ENCODE measurements at places on chromosomes 6 and 20.

GRCh38 chr20:44715499-44716308 lies 535 bp downstream of the CCN5 start:
- no peak for DNase-seq

DNA sequence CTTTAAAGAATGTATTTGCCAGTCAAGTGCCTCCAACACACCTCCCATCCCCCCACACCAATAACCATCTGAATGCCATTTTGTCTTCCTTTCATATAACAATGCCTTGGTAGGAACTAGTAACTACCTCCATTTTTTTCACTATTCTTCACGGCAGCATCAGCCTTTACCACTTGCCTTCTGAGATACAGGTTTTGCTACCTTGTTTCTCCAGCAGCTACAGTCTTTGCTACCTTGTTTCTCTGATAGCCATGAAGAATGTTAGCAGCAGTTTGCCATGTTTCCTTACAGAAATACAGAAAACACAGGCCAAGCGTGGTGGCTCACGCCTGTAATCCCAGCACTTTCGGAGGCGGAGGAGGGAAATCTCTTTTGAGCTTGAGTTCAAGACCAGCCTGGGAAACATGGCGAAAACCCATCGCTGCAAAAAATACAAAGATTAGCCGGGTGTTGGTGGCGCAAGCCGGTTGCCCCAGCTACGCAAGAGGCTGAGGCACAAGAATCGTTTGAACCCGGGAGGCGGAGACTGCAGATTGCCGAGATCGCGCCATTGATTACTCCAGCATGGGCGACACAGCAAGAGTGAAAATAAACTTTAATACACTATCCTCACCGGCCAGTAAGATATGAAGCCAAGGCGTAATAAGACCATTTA lies 100.9 kb downstream of the HFE start:
- DNase-seq = no peak

DNA sequence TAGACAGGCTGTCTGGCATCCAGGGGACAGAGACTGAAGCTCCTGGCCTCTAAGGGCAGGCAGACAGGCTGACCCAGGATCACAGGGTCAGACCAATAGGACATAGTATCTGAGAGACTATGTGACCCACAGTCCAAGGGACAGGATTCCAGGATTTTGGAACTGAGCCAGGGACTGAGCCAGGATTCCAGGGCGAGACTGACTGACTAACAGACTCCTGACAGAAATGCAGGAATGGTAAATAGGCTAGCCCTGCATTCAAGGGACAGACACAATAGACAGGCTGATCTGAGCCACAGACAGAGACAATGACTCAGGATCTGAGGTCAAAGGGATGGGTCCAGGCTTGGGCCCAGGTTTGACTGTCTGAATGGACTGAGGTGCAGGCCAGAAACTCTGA lies 19.8 kb downstream of the XKR7 start:
- DNase-seq = no peak

DNA sequence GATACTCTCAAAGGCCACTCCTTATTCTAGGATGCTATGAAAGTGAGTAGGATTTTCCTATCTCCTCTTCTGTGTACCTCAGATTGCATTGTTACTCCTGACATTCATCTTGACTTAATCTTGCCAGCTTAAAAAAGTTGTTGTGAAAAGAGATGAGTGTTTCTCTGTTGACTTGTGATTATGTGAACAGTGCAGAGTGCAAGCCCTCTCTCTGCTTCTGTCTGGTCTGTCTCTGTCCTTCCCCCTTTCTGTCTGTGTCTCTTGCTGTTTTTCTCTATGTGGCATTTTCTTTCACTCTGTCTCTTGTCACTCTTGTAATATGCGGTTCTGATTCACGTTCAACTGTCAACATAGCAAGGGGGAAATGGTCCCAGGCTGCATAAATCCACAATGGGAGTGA lies 306.6 kb downstream of the FARS2 start:
- no peak for DNase-seq

DNA sequence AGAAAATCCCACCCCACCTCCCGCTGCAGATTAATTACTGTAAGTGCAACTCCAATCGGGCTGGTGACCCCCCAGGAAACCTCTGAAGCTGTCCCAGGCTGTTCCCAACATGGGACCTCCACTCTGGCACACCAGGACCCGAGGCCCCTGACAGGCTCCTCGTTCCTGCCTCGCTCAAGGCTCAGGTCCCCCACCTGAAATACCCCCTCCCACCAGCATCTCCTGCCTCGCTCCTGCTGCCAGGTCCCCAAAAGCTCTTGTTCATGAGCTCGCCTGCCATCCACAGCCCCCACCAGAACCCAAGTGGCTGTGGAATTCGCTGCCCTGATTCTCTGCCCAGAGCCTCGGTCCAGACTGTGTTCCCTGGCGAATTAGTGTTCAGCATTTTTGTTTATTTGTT lies 26.1 kb downstream of the NPEPL1 start:
- peak; percentile 45 for DNase-seq

DNA sequence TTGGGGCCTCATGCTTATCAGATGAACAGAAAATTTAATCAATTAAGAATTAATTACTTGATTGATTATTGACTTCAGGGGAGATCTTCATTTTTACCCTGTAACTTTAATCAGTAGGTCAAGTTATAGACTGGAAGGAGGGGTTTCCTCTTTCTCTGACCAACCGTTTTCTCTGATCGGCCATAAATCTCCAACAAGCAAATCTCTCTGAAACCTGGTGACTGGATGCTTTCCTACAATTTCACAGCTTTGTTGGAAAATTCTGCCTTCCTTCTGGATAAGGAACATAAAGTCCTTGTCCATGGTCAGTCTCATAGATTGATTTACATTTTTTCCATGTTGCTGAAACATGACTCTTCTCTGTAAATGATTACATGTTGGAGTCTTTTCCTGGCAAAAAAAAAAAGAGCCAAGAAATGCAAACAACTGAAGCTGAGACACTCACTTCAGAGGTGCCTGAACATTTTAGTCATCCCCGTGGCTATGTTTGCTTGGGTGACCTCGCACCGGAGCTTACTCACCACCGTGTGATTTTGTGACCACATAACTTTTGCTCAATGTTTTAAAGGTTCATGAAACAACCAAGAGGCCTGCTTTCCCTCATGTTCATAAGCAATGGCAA lies 31.0 kb downstream of the IRF4 start:
- DNase-seq = no peak

DNA sequence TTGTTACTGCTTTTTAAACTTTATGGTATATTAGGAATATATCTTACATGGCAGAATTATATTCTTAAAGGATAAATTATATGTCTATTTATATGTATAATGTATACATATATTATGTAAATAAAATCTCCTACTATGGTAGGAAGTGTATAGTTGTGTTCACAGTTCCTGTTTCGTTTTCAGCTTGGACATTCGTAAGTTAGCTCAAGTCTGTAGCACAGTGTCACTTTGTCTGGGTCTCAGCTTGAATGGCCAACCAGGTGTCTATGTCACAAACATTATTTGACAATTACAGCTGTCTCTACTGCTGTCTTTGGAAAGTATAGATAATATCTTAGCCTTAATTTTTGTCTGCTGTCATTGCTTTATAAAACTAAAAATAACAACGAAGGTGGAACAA lies 303.9 kb downstream of the CDKAL1 start:
- no peak for DNase-seq

DNA sequence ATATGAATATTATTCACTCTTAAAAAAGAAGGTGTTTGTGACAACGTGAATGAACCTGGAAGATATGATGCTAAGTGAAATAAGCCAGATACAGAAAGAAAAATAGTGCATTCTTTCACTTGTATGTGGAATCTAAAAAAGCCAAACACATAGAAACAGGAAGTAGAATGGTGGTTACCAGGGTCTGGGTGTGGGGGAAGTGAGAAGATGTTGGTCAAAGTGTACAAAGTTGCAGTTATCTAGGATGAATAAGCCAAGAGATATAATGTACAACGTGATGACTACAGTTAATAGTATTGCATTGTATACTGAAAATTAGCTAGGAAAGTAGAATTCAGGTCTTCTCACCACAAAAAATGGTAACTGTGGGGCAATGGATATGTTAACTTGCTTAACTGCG lies 151.1 kb upstream of the HCRTR2 start:
- DNase-seq = no peak

GRCh38 chr6:28160233-28160632 lies 18.6 kb downstream of the ZKSCAN8 start:
- DNase-seq = no peak

DNA sequence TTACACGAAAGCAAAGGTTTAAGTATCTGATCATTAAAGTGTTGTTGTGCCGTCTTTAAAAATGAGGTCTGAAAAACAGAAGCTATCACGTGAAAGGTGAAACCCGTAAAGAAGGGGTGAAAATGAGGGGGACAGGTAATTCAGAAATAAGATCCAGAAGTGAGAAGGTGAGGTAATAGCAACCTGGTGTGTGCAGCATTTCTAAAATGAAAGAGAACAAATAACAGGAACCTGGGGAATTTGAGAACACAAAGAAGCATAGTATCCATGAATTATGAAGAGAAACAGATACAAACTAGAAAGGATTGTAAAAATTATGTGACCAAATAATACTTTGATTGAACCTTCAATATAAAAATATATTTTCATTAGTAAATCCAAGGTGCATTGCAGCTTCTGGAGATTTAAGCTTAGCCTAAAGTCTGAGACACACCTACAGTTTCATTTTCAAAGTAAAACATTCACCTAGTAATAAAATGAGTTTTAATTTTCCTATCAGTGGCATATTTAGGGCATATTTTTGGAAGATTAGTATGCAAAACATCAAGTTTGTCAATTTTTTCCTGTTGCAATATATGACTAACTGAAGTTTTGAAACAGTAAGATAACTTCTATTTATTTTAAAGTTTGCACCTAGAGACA lies 1.4 kb downstream of the HEY2 start:
- DNase-seq = no peak

DNA sequence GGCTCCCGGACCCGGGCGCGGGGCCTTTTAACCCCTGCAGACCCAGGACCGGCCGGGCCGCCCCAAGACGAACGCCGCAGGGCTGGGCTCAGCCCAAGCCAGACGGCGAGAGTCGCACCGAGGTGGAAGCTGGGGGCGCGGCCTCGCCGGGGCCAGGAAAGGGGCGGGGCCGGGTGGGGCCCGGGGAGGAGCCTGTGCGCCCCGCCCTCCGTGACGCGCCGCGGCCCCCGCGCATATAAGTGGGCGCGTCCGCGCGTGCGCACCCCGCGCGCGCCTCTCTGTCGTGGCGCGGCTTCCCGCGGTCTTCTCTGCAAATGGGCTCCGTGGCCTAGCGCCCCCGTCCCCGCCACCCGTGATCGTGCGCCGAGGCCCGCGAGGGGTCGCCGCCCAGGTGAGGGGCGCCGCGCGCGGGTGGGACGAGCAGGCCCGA lies at the start of gene PPDPF:
Gene PPDPF, plus strand, starts transcription at position 262 of the 430 bp plus-strand sequence. CDS start 544 bp downstream, outside the sequence.
- peak; percentile 90 for DNase-seq

- DNase-seq = no peak
Measured at GRCh38 chr6:73250016-73250415, 13.0 kb downstream of the KHDC1 start.

- DNase-seq = no peak
Measured at GRCh38 chr6:33577106-33577535, 3.0 kb downstream of the BAK1 start.

- no peak for DNase-seq
Measured at GRCh38 chr6:106363401-106364138, 3.1 kb downstream of the CRYBG1 start.

- peak; percentile 91 for DNase-seq
Measured at GRCh38 chr6:3751730-3752530, 417 bp upstream of the PXDC1 start.

- DNase-seq = no peak
Measured at GRCh38 chr6:136647363-136647852, 97.2 kb upstream of the MAP7 start.

GRCh38 chr6:168515376-168515775 lies 74.4 kb downstream of the SMOC2 start:
- no peak for DNase-seq

DNA sequence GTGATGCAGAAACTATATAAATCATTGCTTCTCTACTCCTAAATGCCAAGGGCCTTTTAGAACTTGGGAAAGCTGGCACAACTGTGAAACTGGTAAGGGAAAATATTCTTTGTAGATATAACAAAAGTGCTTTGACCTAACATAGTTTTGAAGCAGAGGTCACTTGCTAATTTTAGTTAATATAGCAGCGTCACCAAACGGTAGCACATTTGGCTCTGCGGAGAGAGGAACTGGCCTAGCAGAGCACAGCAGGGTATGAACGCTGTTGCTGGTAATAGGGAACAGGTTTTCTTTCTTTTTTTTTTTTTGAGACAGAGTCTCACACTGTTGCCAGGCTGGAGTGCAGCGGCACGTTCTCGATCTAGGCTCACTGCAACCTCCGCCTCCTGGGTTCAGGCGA lies 67.4 kb downstream of the ECT2L start:
- no peak for DNase-seq

DNA sequence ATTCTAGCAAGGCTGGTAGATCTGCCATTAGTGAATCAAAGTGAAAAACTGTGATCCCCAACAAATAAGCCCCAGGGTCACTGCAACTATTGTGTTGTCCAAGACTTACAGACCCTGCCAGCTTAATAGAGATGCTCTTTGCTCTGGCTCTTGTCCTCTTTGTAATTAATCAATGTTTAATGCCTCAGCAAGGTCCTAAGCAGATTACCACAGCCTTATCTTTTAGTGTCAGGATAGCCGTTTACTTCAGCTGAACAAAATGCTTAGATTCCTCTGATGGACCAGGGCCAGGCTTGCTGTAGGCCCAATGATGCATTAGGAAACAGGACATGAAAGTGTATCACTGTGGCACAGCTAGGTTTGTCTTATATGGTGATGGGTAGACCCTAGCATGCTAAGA lies 353.3 kb downstream of the HACE1 start:
- DNase-seq = no peak

GRCh38 chr6:118660218-118660569 lies 8.8 kb upstream of the CEP85L start:
- peak; percentile 71 for DNase-seq

- no peak for DNase-seq
Measured at GRCh38 chr20:17372806-17373440, 146.1 kb downstream of the PCSK2 start.

DNA sequence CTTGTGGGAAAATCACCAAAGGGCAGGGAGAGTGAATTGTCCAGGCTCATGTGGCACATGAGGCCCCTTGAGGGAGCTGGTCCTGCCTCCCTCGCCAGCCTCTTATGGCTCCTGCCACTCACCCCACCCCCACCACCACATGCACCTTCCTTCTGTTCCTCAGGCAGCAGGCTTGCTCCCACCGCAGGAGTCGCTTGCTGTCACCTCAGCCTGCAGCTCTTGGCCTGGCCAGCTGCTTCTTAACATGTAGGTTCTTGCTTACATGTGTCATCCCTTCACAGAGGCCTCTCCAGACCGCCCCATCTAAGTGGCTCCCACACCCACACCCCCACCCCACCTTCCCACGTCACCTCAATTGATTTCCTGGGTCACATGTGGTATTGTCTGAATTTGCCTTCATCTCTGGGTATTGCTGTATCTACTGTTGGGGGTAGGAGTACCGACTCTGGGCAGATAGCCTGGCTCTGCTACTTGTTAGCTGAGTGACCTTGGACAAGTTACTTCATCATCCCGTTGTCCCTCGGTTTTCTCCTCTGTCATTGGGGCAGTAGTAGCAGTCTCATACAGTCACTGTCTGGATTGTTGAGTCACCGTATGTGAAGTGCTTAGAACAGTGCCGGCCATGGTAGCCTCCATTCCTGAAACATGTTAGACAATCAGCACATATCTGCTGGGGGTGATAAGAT lies 41.7 kb downstream of the SLC9A8 start:
- no peak for DNase-seq

All from type B pancreatic cell (in vitro differentiated cells).